ENCODE measurements at places on chromosomes 3 and 15.

DNA sequence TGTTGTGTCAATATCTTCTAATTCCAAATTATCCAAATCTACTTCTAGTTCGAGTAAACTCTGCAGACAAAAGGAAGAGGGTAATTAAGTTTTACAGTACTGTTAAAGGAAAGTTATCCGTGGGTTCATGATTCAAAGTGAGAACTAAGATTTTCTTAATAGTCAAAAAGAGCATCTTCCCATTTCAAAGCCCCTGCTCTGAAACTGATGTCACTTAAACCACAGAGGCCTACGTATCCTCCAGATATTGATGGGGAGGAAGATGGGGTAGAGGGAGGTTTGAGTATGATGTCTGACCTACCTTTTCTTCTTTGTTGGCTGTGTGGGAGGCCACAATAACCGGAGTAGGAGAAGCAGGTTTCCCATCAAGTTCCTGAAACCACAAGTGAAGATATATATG lies 14.1 kb downstream of the MRPS22 start:
- DNase-seq = no peak

DNA sequence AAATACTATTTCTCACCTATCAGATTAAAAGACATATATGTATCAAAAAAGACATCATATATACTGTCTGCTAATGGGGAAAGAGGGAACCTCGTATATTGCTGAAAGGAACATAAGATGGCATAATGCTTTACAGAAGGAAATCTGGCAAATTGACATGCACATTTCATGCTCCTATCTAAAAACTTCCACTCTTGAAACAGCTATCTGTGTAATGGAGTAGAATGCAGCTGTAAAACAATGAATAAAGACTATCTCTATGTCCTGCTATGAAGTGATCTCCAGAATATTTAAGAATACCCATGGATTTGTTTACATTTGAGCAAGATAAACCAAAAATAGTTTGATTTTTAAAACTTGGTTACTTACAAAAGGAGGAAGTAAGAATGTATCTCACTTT lies 107.4 kb downstream of the TBL1XR1 start:
- DNase-seq = no peak

DNA sequence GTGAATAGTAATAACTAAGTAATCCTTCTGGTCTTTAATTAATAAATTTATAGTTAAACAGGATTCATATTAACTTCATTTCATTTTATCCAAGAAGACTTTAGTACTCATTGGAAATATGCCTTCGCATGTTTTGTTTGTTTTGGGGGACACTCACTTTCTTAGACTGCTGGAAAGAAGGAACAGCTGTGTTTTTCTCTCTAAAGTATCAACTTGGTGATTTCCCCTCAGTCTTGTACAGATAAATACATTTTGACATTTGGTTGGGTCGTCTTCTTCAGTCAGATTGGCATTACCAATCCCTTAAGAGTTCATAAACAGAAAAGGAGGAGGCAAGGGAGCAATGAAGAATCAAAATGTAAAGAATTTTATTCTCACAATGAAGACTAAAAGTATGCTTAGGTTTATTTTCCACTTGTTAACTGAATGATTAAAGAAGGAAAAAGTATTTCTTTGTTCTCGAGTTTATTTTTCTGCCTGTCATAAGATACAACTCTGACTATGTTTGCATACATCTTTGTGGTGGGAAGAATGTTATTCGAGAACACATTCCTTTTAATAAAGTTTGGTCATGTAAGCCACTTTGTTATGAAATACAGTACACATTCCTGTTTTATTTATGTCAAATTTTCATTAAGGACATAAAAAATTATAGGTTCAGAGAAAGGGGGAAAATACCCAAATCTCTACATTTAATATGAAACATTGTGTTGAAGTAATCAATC lies 140.2 kb downstream of the GMNC start:
- no peak for DNase-seq

DNA sequence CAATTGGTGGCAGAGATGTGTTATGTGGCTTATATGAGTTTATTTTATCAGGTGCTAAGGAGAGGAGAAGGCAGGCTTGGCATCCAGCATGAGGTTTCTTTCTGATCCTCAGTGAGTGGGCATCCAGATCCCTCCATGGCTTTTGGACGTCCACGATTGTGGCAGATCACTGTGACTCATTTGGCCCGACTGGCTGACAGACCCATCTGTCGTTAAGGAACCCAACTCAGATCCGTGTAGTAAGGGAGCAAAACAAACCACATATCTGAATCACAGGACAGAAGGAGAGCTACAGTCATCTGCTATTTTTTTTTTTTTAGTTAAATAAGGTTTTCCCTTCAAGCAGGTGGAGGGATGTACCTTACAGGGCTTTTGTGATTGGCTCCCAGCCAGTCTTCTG lies 197.0 kb upstream of the KCNH8 start:
- no peak for DNase-seq

- DNase-seq = no peak
Measured at GRCh38 chr15:94584833-94585244, 353.5 kb downstream of the MCTP2 start.

DNA sequence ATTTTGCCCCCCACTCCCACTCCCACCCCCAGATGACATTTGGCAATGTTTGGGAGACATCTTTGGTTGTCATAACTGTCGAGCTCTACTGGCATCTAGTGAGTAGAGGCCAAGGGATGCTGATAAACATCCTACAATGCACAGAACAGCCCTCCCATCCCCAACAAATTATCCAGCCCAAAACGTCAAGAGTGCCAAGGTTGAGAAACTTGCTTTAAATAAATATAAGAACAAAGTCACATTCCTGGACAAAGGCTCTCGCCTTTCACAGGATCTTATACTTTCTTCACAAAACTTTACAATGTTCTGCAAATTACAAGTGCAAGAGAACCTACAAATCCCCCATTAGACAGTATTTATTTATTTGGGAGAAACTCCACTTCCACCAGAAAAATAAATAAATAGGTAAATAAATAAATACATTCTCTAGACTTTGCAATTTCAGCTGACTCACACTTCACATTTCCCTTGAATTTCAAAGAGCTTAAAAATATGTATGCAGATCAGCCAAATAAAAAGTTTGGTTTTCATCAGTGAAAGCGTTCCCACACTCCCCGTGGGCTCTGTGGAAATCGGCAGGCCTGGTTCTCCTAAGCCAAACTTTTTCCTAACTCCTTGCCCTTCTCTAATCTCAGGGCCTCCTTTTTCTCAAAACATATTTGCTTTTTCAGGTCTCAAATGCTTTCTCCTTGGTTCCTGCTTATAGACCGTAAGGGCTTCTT lies 12.7 kb upstream of the CPA3 start:
- DNase-seq = no peak

GRCh38 chr3:195247086-195247862 lies 23.7 kb downstream of the XXYLT1 start:
- DNase-seq = no peak

DNA sequence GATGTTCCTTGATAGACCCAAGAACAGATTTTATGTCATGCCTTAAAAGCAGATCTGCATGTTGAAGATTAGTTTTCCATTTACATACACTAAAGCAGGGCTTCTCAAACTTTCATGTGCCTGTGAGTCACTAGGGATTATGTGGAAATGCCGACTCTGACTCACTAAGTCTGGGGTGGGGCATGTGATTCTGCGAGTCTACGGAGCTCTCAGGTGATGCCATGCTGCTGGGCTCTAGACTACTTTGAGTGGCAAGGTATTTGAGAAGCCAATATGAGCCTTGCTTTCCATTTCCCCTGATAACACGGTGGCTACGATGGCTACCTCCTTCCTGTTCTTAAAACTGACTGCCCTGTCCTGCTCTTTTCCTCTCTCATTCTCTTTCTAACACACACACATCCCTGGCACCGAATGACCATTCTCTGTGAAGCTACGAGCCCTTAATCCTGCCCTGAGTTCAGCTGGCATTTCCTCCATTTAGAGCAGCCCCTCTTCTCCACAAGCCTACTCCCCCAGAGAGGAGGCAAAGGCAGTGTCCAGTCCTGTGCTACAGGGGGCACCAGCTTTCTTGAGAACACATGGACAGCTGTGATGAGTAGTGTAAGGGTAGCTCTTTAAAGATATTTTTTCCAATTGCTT lies 39.7 kb upstream of the PYGO1 start:
- DNase-seq = no peak

DNA sequence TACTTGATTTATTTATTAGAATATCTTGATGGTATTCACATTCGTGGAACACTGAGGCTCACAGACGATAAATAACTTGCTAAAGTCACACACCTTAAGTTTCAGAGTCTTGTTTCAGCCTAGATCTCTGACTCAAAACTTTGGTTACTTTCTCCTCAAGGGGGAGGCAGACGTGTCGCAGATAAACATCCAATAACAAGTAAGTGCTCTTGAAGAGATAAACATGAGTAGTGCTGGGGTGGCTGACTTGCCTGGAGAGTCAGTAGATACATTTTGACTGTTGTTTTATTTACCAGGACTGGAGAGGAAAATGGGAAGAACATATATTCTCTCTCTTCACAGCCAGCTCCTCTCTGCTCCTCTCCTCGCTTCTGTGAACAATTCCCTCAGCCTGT lies 31.3 kb downstream of the FBXO45 start:
- no peak for DNase-seq

GRCh38 chr15:74454764-74455500 lies 6.0 kb downstream of the UBL7 start:
- DNase-seq = no peak

DNA sequence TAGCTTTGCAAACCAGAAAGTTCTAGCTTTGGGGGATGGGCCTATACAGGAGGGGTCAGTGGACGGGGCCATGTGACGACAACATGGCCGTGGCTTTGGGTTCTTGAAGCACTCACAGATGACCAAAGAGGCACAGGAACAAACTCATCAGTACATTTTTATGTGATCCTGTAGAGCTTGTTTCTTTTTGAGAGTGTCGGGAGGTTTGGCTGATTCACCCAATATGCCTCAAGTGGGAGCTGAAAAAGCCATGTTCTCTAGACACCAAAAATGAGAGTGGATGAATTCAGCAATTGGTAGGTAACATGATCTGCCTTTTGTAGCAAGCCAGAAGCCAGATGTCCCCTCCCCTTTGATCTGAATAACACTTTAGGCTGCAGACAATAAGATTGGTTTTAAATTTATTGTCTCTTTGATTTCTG lies 30.1 kb downstream of the GREM1 start:
- no peak for DNase-seq

DNA sequence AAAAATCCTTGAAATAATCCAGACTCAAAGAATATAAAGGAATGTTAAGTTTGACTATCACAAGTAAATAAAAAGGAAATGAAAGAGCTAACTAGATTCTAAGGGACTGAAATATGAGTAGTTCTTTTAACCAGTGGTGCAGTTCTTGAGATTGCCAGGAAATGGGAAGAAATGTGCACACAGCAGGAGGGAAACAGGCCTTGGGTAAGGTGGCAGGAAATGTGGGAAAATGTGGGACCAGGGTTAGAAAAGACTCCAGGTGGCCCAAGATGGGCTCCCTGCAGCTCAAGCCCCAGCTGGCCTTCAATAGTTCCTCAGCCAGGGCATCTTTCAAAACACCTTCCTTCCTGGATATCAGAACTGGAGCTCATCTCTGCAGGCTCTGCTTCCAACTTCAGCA lies 181.3 kb downstream of the ISL2 start:
- no peak for DNase-seq

DNA sequence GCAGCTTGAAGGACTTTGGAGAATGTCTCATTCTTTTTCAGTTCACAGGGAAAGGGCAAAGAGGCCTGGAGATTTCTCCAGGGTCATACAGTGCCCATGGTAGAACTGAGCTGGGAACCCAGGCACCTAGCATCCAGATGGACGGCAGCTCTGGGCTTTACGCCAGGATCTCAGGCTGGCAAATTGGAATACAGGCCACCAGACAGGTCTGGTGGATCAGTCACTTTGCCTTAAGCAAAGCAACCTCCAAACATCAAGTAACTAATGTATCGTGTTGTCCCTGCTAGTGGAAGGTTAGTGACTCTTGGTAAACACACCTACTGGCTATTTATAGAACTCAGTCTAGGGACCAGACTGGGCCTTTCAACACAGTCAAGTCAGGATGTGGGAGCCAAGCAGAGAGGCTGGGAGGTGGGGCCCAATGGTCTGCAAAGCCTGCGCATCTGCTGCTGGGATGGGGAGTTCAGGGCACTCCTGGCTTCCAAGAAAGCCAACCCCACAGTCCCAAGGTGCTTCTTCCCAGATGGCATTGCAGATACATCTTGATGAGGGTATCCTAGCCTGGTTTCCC lies 30.2 kb downstream of the RPLP1 start:
- no peak for DNase-seq

DNA sequence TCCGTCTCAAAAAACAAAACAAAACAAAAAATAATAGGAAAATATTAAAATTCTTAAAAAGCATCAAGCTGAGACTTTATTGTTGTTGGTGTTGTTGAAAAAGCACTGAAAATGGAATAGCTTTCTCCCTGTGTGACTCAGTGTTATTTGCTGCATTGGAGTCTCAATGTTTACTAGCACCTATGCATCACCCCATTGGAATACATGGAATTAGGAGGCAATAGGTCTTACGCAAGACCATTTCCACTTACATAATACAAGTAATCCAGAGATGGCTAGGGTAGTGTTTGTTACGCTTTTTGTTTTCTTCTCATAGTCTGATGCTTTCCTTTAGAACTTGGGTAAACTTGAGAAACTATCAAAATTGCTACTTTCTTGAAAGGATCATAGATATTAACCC lies 15.2 kb downstream of the GXYLT2 start:
- DNase-seq = no peak

DNA sequence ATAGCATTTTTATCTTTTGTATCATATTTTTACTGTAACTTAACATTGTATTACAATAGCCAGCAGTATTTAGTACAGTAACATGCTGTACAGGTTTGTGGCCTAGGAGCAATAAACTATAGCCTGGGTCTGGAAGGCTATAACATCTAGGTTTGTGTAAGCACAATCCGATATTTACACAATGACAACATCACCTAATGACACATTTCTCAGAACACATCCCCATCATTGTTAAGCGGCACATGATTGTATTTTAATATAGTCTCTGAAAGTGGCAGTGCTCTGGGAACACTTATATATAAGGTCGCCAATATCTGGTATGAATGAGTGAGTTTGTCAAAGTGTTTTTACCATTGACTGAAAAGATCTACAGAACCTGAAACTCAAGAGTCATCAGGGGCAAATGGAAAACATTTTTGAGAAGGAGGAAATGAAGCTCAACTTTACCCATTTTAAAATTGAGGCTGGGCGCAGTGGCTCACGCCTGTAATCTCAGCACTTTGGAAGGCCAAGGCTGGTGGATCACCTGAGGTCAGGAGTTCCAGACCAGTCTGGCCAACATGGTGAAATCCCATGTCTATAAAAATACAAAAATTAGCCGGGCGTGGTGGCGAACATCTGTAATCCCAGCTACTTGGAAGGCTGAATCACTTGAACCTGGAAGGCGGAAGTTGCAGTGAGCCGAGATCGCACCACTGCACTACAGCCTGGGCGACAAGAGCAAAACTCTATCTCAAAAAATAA lies 38.8 kb upstream of the TNFSF10 start:
- DNase-seq = no peak
